Smooth muscle cell of the brain vasculature (primary cell): ENCODE measurements at places on chromosomes 6 and 20.

DNA sequence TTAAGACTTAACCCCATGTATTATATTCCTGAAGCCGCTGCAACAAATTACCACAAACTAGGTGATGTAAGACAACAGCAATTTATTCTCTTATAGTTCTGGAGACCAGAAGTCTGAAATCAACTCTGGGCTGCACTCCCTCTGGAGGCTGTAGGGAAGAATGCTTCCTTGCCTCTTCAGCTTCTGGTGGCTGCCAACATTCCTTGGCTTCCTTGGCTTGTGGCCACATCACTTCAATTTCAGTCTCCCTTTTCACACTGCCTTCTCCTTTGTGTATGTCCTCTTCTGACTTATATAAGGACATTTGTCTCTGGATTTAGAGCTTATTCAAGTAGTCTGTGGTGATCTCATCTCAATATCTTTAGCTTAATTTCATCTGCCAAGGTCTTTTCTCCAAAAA, 141.6 kb downstream of the DHX35 start:
- DNase-seq = no peak

DNA sequence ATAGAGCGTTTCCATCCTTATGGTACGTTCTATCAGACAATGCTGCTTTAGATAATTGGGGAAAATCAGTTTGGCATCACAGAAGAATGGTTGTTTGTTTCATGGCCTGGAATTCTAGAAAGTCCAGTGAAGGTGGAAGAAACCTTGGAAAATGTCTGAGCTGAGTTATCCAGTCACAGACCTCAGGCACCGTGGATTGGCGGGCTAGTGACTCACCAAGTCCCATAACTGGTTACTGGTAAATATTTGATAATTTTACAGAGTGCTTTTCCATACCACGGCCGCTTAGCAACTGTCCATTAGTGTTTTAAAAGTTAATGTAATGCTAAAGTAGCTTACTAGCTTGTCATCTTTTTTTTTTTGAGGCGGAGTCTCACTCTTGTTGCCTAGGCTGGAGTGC, 99.4 kb downstream of the SLC35B3 start:
- no peak for DNase-seq

DNA sequence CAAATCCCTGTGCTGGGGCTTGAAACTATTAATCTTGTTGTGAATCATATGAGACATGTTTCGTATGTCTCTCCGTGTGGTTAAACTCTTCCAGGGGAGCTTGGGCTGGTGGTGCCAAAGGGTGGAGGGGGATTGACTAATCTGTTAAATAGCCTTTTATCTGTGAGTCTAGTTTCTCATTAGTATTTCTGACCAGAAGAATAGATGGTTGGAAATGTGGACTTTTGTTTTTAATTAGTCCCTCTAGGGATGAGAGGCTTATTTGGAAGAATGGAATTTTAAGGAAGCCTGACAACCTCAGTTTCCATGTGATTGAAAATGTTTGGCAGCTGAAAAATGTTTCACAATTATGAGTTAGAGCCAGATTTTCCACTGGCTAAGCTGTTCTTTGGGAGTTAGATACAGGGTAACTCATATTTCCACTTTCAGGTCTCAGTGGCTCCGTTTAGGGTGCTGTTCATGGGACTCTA, 117.3 kb downstream of the BCKDHB start:
- no peak for DNase-seq

DNA sequence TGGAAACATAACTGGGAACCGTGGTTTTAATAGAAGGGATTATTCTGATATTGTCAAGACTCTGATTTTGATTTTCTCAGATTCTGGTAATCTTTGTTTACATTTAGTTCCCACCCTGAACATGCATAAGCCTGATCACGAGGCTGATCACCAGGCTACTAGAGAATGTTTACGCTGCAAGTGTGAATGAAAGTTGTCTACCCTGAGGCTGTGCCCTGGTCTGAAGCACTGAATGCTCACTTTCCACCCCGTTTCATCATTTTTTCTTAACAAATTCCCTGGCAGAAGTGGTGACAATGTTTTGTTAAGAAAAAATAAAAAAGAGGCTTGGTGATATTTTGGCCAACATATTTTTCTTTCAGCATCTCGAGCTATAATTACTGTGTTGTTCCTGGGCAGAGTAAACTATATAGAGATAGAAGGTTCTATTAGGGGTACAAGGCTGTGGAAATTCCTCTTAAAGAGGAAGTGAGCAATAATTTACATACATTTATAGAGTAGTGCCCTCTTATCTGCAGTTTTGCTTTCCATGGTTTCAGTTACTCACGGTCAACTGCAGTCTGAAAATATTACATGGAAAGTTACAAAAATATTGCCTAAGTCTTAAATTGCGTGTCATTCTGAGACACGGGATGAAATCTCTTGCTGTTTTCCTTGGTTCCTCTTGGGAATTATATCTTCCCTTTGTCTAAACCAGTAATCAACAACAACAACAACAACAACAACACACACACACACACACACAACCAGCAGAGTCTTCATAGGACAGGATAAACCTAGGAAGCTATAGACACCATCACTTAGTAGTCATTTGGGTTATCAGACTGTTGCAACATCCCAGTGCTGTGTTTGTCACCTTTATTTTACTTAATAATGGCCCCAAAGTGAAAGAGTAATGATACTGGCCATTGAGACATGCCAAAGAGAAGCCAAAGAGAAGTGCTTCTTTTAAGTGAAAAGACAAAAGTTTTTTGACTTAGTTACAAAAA, 566.6 kb upstream of the CITED2 start:
- DNase-seq = no peak

- no peak for DNase-seq
Observed at GRCh38 chr20:8774412-8774811, 294.5 kb upstream of the PLCB4 start.

DNA sequence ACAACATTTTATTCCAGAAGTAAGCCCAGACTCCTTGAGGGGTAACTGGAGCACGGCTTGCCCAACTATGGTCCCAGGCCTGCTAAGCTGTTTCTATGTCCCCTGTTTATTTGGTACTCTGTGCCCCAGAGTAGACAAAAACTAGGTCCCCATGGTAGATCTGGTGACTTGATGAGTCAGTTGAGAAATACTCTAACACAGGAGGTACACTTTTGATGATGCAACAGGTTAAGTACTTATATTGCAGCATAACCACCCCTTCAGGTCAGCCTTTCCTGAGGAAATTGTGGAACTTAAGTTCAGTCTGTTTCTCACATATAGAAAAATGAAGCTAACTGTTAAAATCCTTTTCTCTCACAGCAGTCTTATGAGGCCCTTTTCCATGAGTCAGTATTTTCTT, 19.6 kb downstream of the TTPAL start:
- DNase-seq = no peak

DNA sequence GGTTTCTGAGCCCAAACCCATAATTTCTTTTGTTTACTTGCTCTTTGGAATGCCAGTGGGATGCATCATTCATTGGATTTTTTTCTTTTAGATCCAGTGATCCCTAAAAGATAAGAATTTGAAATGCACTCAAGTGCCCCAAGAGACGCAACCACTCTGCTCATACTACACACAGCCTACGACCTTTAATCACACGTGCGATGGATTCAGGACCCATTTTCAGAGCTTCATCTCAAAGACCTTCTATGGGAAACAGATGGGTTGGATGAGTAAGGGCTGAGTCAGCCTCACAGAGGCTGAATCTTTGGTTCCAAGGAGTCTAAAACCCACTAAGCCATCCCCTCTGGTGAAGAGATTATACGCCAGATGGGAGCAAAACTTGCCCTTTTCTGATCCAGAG, 265.5 kb upstream of the EXOC2 start:
- peak; percentile 24 for DNase-seq

GRCh38 chr6:1346558-1347091, 34.7 kb downstream of the FOXQ1 start:
- no peak for DNase-seq

DNA sequence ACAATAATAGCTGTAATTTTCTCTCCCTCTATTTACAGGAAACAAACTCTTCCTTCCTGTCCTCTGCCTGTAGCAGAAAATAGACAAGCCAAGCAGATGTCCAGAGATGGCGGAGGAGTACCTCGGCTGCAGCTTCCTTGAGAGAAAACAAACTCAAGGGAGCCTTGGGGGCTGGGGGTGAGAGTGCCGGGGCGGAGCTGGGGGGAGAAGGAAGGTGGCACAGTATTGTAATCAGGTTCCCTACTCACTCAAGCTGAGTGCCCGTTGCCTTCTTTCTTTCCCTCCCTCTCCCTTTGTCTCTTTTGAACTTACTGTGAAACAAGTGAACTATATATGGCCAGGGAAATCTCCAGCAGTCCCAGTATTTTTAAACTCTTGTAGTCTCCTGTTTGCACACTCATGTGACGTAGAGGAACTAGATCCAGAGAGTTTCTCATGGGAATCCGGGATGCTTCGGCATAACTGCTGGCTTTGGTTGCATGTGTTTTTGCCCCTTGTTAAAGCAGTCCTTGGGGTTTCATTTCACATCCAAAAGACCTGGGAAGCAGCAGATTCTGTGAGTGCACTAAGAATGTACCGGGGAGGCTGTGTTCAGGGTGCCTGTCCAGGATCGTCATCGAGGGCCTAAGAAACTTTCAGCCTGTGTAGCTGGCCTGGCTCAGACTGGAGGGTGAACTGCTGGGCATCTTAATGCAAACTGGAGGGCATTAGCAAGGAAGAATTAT, 44.6 kb upstream of the HDDC2 start:
- peak; percentile 20 for DNase-seq

GRCh38 chr6:80433010-80433672, 326.7 kb downstream of the BCKDHB start:
- DNase-seq = no peak

DNA sequence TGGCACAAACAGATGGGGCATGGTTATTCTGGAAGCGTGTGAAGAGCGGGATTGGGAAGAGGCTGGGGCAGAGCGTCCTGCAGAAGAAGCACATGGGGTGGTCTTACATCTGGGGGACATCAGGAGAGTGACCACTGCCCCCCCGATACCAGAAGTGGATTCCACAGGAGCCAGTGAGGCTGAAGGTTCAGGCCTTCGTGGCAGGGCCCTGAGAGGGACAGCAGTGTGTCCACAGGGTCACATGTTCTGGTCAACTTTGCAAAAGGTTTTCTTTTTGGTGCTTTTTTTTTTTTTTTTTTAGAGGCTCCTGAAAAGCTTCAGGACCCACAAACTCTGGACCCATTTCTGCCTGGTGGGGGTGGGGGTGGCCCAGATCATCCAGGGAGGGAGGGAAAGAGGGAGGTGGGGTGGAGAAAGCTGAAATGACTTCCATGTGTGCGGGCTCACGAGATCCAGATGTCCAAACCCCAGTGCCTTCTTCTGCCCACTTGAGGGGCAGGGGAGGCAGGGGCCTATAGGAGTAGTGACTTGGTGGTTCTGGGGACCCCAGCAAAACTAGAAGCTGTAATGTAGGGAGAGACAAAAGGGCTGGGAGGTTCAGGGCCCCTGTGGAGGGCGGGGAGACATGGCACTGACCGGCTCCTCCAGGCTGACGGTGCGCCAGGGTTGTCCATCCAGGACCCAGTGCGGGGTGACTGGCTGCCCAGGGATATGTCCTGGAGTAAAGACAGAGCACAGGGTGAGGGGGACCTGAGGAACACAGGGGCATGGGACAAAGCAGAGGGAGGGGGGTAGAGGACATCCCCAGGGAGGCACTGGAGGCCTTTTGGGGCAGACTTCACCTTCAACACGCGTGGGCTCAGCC, 2.7 kb downstream of the ADAM33 start:
- no peak for DNase-seq

- DNase-seq = peak; percentile 39
Observed at GRCh38 chr20:36543184-36544133, 2.1 kb downstream of the MYL9 start.

GRCh38 chr20:41380551-41381193, 14.1 kb upstream of the EMILIN3 start:
- DNase-seq = no peak

GRCh38 chr20:19210391-19211155, 1.9 kb upstream of the SLC24A3 start:
- no peak for DNase-seq

GRCh38 chr20:51227744-51228143, 204.8 kb upstream of the KCNG1 start:
- no peak for DNase-seq

- DNase-seq = no peak
Observed at GRCh38 chr6:156865019-156865629, 87.9 kb downstream of the ARID1B start.

GRCh38 chr6:71523548-71523947, 234.9 kb downstream of the OGFRL1 start:
- no peak for DNase-seq

GRCh38 chr20:664576-664975, 11.0 kb downstream of the SCRT2 start:
- no peak for DNase-seq

DNA sequence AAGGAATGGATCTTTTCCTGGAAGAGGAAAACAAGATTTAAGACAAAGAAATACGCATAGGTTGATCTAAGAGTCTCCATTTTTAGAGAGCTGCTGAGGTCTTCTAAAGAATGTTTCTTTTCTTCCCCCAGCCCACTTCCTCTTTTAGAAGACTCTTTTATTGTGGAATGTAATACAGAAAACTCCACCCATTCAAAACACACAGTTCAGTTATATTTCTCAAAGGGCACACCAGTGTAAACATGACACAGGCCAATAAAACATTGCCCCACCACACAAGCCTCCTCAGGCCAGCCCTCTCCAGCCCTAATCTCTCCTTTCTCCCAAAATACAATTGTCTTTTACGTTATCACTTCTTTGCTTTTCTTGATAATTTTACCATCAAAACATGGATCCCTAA, 42.8 kb downstream of the SLC35B3 start:
- no peak for DNase-seq

DNA sequence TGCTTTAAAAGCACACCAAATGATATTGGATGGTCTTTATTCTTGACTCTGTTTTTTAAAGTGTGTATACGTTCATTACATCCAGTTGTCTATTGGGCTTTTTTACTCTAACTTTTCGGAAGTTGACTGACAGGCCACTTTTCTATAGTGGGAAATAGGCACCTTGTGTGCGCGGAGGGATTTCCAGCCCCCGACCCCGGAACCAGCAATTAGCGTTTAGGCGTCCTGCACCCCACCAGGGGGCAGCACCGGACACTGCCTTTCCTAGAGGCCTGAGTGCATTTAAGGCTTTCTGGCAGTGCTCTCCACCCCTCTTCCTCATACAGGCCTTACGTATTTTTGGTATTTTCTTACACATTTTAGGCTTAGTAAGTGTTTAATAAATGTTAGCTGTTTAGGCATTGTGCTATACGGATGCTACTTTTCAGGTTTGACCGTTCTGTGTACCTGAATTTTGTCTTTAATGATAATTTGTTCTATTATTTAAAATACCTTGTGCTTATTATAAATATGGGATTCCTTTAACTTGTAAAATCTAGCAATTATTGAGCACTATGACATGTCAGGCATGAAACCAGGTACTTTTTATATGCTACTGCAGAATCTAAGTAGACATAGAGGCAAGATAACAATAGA, 231.8 kb downstream of the BCKDHB start:
- no peak for DNase-seq

DNA sequence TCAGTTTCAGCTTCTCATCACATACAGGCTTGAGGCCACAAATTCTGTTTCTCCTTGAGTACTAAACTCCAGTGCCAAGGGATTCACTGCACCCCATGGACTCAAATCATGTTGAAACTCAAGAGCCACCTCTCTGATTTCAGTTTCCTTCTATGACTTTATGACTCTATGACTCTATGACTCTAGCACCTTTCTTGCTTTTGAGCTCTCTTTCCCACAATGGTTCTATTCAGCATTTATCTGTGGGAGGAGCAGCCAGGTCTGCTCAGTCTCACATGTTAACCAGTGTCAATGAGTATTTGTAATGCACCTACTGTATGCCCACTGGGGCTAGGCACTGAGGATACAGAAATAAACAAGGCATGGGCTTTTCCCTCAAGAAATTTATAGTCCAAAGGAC, 14.6 kb upstream of the SLC22A2 start:
- DNase-seq = no peak
